ENCODE measurements at places on chromosomes 3 and 15.

GRCh38 chr15:68471541-68471940 lies 39.6 kb upstream of the ITGA11 start:
- peak; percentile 52 for DNase-seq

- DNase-seq: no peak
Observed at GRCh38 chr3:169278667-169279066, 384.8 kb downstream of the MECOM start.

- DNase-seq: no peak
Observed at GRCh38 chr3:195752546-195753331, 32.0 kb downstream of the MUC20 start.

DNA sequence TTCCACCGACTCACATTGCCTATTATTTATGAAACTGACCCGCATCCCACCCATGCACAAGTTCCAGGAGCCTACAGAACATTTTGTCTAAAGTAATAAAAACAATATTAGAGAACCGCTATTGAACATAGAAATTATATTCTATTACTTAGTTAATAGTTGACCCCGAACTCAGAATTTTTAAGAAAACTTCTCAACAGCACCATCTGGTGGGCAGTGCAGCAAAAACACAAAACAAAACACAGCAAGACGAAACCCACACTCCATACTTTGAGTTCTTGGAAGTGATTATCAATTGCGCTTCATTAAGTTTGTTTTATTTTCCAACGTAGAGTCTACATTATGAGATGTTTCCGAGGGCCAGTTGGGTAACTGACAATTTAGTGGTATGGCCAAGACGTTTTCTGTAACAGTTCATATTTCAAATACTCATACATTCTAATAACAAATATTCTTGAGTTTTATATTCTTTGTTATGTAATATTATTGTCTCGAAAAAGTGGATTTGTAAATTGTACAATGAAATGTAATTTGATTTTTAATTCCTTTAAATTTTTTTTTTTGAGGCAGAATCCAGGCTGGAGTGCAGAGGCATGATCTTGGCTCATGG lies 24.0 kb upstream of the C3orf70 start:
- peak; percentile 52 for DNase-seq

DNA sequence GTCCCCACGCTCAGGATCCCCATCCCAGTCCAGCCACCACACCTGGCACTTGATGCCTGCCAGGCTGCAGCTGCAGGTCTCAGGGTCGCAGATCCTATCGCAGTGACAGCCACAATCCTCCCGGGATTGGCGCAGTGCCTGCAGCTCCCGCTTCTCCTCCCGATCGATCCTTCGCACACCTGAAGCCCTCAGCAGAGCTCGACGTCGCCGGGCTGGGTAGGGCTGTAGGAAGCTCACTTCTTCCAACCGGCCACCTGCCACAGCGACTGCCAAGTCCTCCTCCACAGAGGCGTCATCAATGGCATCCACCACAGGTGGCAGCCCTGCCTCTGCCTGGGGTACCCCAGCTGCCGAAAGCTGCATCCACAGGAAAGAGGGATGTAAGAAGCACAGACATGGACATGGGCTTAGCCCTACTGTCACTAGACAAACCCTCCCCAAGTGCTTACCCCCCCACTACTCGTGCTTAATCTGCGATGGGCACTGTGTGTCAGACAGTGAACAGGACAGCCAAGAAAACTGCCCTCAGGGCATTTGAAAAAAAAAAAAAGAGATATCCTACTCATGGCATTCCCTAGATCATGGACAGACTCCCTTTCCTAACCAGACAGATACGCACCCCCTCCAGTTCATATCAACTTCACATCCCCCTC lies 9.2 kb downstream of the CSRNP1 start:
- DNase-seq: peak; percentile 46

DNA sequence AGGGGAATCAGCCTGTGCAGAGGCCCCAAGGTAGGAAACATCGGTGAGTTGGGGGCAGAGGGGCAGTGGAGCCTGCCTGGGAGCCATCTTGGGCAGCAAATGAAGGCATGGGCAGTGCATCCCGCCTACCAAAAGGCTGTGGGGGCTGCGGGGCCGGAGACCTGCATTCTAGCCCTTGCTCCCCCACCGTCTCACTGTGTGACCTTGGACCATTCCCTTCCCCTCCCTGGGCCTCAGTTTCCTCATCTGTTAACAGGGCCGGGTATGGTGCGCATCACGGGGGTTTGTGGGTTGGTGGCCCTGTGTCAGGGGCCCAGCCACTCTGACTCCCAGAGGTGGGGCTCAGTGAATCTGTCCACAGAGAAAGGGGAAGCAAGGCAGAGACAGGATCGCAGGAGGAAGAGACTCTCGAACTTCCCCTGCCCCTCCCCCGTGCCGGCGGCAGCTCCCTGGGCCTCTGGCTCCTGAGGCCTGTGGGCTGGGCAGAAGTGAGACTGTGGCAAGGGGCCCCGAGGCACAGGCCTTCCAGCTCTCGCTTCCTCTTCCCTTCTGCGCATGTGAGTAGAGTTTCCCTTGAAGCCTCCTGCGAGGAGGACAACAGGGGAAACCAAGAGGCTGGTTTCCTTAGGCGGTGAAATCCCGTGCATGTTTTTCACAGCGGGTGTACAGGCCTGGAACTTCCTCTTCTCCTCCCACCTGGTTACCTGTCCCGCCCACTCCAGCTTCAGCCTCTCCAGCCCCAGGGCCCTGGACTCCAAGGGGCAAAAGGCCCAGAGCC lies 42.9 kb downstream of the IDH2 start:
- DNase-seq: no peak

GRCh38 chr15:75841626-75842025 lies 1.6 kb upstream of the UBE2Q2 start:
- no peak for DNase-seq

- no peak for DNase-seq
Observed at GRCh38 chr15:43330780-43331087, 361 bp upstream of the LCMT2 start.

DNA sequence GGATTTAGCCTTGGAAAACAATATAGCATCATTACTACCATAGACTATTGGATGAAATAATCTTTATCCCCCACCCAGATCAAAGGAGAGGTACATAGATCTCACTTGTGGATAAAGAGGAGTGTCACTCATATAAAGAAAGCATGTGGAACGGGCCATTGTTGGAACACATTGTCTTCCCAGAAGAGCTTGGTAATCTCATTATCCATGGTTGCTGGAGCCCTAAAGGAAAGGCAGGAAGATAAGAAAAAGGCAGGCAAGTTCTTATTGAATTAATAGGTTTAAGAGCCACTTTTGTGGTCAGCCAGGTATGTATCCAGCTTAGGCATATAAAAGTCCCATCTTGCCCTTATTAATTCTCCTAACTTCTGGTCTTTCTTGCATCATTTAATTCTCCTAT lies 659.1 kb downstream of the GRM7 start:
- no peak for DNase-seq
